Thymus (tissue), 14 donors: ENCODE measurements at places on chromosomes 1 and 21. TPM values are rescaled to one million over a fixed set of nuclear protein-coding genes. Genes with fewer than 3 reads are reported as not detected.

The S100A16 gene
- total RNA-seq: 28.8 TPM

The HCRTR1 gene
- total RNA-seq: not detected

The PAQR6 gene
- 0.61 TPM for total RNA-seq

The TIMM17A gene
- 47.1 TPM for total RNA-seq

The ARMH1 gene
- 47.7 TPM for total RNA-seq

The PLA2G4A gene
- total RNA-seq: 4.7 TPM

The SH2D2A gene
- 17.9 TPM for total RNA-seq

The SNRPE gene
- total RNA-seq: 266 TPM

The COL9A2 gene
- total RNA-seq: 3.4 TPM

The CD5L gene
- 1.2 TPM for total RNA-seq

The ST6GALNAC5 gene
- total RNA-seq: 1.4 TPM

The FHAD1 gene
- 0.66 TPM for total RNA-seq

The C1orf226 gene
- 0.14 TPM for total RNA-seq

The AMPD1 gene
- total RNA-seq: 0.05 TPM

The ESPN gene
- total RNA-seq: 1.0 TPM

The KCNC4 gene
- 3.0 TPM for total RNA-seq

The RHBDL2 gene
- 0.99 TPM for total RNA-seq

The CELA3B gene
- total RNA-seq: 0.09 TPM

The LGR6 gene
- total RNA-seq: 0.05 TPM

The OR2L5 gene
- 0.05 TPM for total RNA-seq

The GCSAML gene
- 0.42 TPM for total RNA-seq

The IGFN1 gene
- 0.80 TPM for total RNA-seq

The GREM2 gene
- total RNA-seq: not detected

The TMEM69 gene
- total RNA-seq: 26.9 TPM

The AKIRIN1 gene
- 44.2 TPM for total RNA-seq

The MYBPH gene
- 0.99 TPM for total RNA-seq

The AMY1C gene
- total RNA-seq: 2.5 TPM

The RUNX1 gene
- 18.5 TPM for total RNA-seq

The HPCAL4 gene
- 0.24 TPM for total RNA-seq

The OR2T2 gene
- not detected for total RNA-seq

The SEC16B gene
- total RNA-seq: 0.28 TPM

The ADCY10 gene
- total RNA-seq: 0.09 TPM

The OLIG2 gene
- total RNA-seq: 0.05 TPM

The KRTAP19-3 gene
- total RNA-seq: not detected

The DIO1 gene
- total RNA-seq: 0.05 TPM

The CR2 gene
- total RNA-seq: 8.5 TPM

The RGS18 gene
- total RNA-seq: 8.8 TPM

The S100A7 gene
- 5.9 TPM for total RNA-seq

The FCRLB gene
- 0.28 TPM for total RNA-seq

The OPTC gene
- total RNA-seq: 0.09 TPM

The ERG gene
- 3.9 TPM for total RNA-seq

The EFCAB7 gene
- 12.7 TPM for total RNA-seq

The HAX1 gene
- total RNA-seq: 120 TPM

The CFH gene
- 12.6 TPM for total RNA-seq

The RAB42 gene
- total RNA-seq: 51.5 TPM

The FYB2 gene
- total RNA-seq: 4.7 TPM

The NUP210L gene
- total RNA-seq: 0.14 TPM

The SERINC2 gene
- total RNA-seq: 1.5 TPM

The ELAPOR1 gene
- 1.3 TPM for total RNA-seq

The CD52 gene
- total RNA-seq: 1,020 TPM

The KLHDC9 gene
- 1.9 TPM for total RNA-seq

The VSIG8 gene
- total RNA-seq: 0.24 TPM

The HSF2BP gene
- total RNA-seq: 0.80 TPM

The HLX gene
- total RNA-seq: 2.4 TPM
